ENCODE measurements at places on chromosomes 4 and X.

DNA sequence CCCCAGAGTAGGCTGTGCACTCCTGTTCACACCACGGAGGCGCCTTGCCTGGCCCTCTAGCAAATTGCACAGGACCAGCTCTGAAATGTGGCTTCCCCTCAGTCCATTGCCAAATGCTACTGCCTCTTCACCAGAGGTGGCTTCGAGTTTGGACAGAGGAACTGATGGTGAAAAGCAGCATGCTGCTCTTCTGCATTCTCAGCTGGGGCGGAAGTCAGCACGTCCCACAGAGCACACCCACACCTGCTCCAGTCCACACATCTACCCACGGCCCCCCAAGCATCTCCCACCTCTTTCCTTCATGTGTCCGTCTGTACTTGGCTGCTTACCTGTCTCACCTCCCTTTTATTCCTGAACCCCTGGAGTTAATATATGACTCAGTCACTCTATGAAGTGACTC is 43.5 kb downstream of the LRP2BP start:
- DNase-seq = no peak

DNA sequence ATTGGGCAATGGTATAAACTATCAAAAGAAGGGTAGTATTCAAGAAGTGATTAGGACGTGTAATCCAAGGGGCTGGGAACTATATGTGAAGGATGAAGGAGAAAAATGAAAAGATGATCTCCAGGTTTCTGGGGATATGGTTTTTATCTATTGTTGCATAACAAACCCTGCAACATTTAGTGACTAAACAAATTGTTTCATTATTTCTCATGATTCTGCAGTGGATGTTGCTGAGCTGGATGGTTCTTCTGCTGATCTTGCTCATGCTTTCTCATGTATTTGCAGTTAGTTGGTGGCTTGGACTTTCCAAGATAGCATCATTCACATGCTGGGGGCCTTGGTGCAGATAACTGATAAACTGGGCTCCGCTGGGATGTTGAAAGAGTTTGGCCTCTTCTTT is 29.1 kb downstream of the PHOX2B start:
- no peak for DNase-seq

- DNase-seq = no peak
These were observed 28.9 kb upstream of the ACSL1 start for GRCh38 chr4:184854673-184855072.

GRCh38 chr4:169079942-169080827 is 70.1 kb upstream of the CBR4 start:
- no peak for DNase-seq

DNA sequence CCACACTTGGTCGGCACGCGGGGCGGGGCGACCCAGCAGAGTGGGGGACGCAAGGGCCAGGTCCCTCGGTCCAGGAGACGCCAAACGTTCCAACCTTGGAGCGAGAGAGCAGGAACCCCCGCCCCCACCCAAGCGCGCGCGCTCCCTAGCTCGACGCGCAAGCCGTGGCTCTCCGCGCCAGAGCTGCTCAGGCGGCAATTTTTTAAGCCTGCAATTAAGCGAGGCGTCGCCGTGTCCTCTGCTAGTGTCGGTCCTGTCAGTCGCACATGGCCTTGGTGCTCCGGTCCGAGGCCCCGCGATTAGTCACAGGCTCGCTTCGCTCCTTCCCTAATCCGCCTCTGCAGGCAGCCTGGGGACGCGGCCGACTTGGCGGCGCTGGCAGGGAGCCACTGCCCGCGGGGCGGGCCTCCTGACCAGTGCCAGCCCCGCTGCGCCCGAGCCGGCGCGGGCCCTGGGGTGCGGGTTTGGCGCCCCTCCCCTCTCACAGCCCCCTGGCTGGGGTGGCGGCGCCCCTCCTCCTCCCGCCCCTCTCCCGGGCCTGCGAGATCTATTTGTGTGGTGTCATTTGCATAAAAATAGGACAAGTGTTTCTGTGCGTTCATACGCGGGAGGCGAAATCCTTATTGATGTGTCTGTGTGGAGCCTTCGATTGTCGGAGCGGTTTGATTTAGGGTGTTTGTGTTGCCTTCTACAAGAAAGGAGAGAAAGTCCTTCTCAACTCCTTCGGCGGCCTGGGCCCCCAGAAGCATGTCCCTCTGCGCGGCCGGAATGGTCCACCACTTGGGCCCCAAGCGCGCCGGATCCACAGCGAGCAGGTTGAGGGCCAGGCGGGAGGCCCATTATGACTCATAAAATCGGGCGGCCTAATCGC is 9.8 kb upstream of the BCOR start:
- DNase-seq = no peak

Measured in foreskin melanocyte (primary cell).